Heart left ventricle (tissue), 16 donors: ENCODE measurements at places on chromosomes 16 and 17. TPM values are rescaled to one million over a fixed set of nuclear protein-coding genes. Genes with fewer than 3 reads are reported as not detected.

DNA sequence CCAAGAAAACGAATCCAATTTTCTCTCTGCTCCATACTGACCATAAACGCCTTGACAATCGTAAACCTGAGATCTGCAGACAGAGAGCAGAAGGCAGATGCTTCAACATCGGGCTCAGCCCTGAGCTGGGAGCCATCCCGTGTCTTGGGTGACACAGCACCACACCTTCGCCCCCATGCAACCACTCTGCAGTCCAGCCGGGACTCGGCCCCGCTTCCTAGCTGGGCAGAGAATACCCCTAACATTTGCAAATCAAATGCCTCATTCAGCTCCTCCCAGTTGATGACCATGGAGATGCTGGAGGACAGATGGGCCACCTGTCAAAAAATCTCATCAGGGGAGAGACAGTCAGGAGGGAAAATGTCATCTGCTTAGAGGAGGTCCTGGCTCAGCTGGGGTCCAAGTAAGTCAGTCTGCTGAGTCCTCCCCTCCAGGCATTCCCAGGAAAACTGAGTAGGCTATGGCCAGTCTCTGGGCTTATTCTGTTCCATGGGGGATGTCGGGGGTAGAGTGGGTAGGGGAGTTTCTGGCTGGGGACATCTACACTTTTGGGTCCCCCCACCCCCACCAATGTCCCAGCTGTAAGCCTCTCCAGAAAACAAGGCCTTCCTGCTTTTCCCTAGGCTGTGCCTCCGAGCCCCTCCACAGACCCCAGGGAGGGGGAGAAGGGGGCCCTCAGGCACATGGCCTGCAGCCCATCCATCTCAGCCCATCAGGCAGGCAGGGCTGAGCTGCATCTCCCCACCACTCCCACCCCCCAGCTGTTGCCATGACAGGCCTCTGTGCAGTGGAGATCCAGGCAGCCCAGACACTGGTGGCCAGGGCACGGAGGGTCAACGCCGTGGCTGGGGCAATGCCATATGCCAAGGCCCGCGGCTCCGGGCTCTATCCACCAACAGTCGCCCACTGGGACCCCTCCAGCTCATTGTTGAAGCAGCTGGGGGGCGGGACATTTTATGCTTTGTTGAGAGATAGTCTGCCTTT, 158.6 kb downstream of the AXIN2 start:
- no peaks in the 10 kb centered on the region for H3K4me1 ChIP-seq
- no peak for DNase-seq
- no peak overlapping the region for H3K4me3 ChIP-seq

- DNase-seq = no peak
- H3K36me3 ChIP-seq = no peaks in the 10 kb centered on the region
- H3K4me3 ChIP-seq = no peak overlapping the region
- H3K4me1 ChIP-seq = no peaks in the 10 kb centered on the region
- H3K27me3 ChIP-seq = peaks cover 35% of the 10 kb centered on the region
- no peak overlapping the region for H3K27ac ChIP-seq
These were observed 20.4 kb downstream of the ALOX12B start for GRCh38 chr17:8066841-8067775.

DNA sequence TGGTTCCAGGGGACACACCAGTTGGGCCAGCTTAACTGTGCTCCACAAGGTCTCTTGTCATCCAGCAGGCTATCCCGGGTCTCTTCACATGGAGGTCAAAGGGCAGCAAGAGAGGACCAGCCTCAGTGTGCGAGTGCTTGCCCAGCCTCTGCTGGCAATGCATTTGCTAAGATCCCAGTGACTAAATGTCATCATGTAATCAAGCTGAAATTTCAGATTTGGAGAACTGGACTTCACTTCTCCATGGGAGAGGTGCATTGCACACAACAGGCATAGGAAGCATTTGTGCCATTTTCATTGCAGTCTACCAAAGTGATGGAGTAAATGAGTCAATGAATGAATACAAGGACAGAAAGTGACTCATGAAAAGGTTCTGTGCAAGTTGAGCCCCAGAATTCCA, 51.2 kb upstream of the KDM8 start:
- no peak overlapping the region for H3K4me3 ChIP-seq
- no peak for DNase-seq
- no peak overlapping the region for H3K27ac ChIP-seq
- H3K36me3 ChIP-seq = no peaks in the 10 kb centered on the region
- no peaks in the 10 kb centered on the region for H3K4me1 ChIP-seq
- H3K27me3 ChIP-seq = no peaks in the 10 kb centered on the region

Gene SCRN2
- total RNA-seq = 42.5 TPM

DNA sequence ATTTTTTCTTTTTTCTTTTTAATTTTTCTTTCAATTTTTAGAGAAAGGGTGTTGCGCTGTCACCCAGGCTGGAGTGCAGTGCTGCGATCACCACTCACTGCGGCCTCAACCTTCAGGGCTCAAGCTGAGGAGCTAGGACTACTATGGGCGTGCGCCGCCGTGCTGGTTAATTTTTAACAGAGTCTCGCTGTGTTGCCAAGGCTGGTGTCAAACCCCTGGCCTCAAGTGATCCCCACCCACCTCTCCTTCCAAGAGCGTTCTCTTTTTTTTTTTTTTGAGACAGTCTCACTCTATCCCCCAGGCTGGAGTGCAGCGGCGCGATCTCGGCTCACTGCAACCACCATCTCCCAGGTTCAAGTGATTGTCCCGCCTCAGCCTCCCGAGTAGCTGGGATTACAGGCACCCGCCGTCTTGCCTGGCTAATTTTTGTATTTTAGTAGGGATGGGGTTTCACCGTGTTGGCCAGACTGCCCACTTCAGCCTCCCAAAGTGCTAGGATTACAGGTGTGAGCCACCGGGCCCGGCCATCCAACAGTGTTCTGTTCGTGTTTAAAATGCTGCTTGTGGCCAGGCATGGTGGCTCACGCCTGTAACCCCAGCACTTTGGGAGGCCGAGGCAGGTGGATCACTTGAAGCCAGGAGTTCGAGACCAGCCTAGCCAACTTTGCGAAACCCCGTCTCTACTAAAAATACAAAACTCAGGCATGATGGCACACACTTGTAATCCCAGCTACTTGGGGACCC, 14.5 kb upstream of the RPL13 start:
- DNase-seq = no peak
- H3K4me1 ChIP-seq = no peaks in the 10 kb centered on the region
- no peak overlapping the region for H3K4me3 ChIP-seq
- H3K27ac ChIP-seq = no peak overlapping the region
- no peaks in the 10 kb centered on the region for H3K27me3 ChIP-seq

Gene PABPN1L
- not detected for total RNA-seq

DNA sequence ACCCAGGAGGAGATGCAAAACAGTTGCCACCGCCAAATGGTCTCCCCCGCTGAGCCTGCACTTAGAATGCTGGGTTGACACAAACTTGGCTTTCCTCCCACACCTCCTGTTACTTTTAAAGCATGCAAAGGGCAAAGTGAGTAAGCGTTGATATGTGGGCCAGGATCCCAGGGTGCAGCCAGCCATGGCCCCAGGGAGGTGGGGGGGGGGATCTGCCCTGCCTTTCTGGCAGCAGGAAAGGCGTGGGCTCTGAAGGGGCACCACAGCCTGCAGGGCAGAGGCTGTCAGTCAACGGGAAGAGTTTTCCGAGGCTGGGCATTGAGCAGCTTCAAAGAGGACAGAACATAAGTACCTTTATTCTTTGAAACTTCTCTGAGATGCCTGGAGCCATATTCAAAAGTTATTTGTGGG, 142.3 kb downstream of the ABCC12 start:
- H3K27ac ChIP-seq = no peak overlapping the region
- no peak for DNase-seq
- no peak overlapping the region for H3K4me3 ChIP-seq
- no peaks in the 10 kb centered on the region for H3K36me3 ChIP-seq

Gene FAM20A
- 8.8 TPM for total RNA-seq

GRCh38 chr17:44216173-44216572, 3.3 kb downstream of the UBTF start:
- H3K4me3 ChIP-seq = no peak overlapping the region
- H3K4me1 ChIP-seq = peaks cover 26% of the 10 kb centered on the region
- H3K27ac ChIP-seq = no peak overlapping the region
- H3K27me3 ChIP-seq = no peaks in the 10 kb centered on the region

- H3K36me3 ChIP-seq = peaks cover 85% of the 10 kb centered on the region
- H3K27ac ChIP-seq = no peak overlapping the region
- no peak overlapping the region for H3K4me3 ChIP-seq
- no peak for DNase-seq
- H3K4me1 ChIP-seq = peaks cover 14% of the 10 kb centered on the region
- H3K27me3 ChIP-seq = no peaks in the 10 kb centered on the region
These were observed 9.1 kb downstream of the FLCN start for GRCh38 chr17:17227608-17228520.

Gene BAHCC1
- 6.0 TPM for total RNA-seq

- H3K27ac ChIP-seq = peak overlapping the region; percentile 89
- H3K27me3 ChIP-seq = no peaks in the 10 kb centered on the region
- no peak for DNase-seq
- peaks cover 20% of the 10 kb centered on the region for H3K4me1 ChIP-seq
These were observed 55.9 kb downstream of the WDR45B start for GRCh38 chr17:82592289-82592766.

GRCh38 chr17:57938061-57938502, 17.1 kb downstream of the CUEDC1 start:
- H3K4me1 ChIP-seq = peaks cover 34% of the 10 kb centered on the region
- H3K27ac ChIP-seq = peak overlapping the region; percentile 90
- no peaks in the 10 kb centered on the region for H3K27me3 ChIP-seq
- no peak overlapping the region for H3K4me3 ChIP-seq
- no peaks in the 10 kb centered on the region for H3K36me3 ChIP-seq

GRCh38 chr17:80855948-80856862, 135.4 kb upstream of the CHMP6 start:
- no peak overlapping the region for H3K27ac ChIP-seq
- H3K36me3 ChIP-seq = peaks cover 5% of the 10 kb centered on the region
- H3K4me3 ChIP-seq = no peak overlapping the region
- peak; percentile 40 for DNase-seq

Gene NPTX1
- not detected for total RNA-seq

DNA sequence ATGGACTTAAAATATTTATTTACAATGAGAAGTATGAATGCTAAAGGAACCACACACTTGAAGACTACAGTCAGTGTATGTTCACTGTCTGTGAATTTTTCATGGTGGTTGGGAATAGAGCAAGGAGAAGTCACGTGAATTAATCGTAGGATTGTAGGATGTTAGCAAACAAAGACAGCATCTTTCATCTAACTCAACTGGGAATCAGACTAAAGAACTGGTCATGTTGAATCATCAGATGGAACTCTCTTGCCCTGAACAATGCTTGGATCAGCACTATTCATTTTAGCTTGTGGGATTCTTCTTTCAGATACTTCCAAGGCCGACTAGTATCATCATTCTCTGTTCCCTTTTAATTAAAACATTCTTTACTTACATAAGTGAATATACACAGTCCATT, 18.1 kb downstream of the KCNJ2 start:
- DNase-seq = no peak
- peaks cover 5% of the 10 kb centered on the region for H3K4me1 ChIP-seq
- no peaks in the 10 kb centered on the region for H3K36me3 ChIP-seq
- H3K27ac ChIP-seq = no peak overlapping the region
- no peaks in the 10 kb centered on the region for H3K27me3 ChIP-seq

Gene EVPLL
- total RNA-seq = not detected

- no peaks in the 10 kb centered on the region for H3K36me3 ChIP-seq
- no peaks in the 10 kb centered on the region for H3K27me3 ChIP-seq
- no peak overlapping the region for H3K27ac ChIP-seq
- H3K4me3 ChIP-seq = no peak overlapping the region
These were observed 119.9 kb downstream of the BANP start for GRCh38 chr16:88070989-88071625.

Gene COX6A2
- total RNA-seq = 1,151 TPM

Gene CCT6B
- 1.9 TPM for total RNA-seq

- no peaks in the 10 kb centered on the region for H3K27me3 ChIP-seq
- no peak overlapping the region for H3K27ac ChIP-seq
- peaks cover 78% of the 10 kb centered on the region for H3K4me1 ChIP-seq
- peak; percentile 25 for DNase-seq
These were observed 1.6 kb downstream of the TMC8 start for GRCh38 chr17:78132084-78132676.

Gene SCNN1B
- total RNA-seq = 0.71 TPM

Gene ABCC12
- total RNA-seq = 0.27 TPM
